Melanocyte of skin (primary cell): ENCODE measurements at places on chromosomes 3 and 15. TPM values are rescaled to one million over a fixed set of nuclear protein-coding genes. Genes with fewer than 3 reads are reported as not detected.

Gene SLC49A4
- 32.3 and 47.3 TPM in 2 replicates for total RNA-seq

Gene AHSG
- total RNA-seq, result not detected in 2 replicates

Gene ASB7
- 17.1 and 18.9 TPM in 2 replicates for total RNA-seq

Gene GSK3B
- total RNA-seq, result 52.0 and 65.9 TPM in 2 replicates

Gene SCAANT1
- total RNA-seq, result not detected in 2 replicates
